ENCODE measurements at places on chromosomes 6 and 20. TPM values are rescaled to one million over a fixed set of nuclear protein-coding genes. Genes with fewer than 3 reads are reported as not detected.

NR2E1 gene
- not detected for polyA plus RNA-seq

BFSP1 gene
- polyA plus RNA-seq = 3.3 TPM

HCK gene
- polyA plus RNA-seq = 1.9 TPM

CNBD2 gene
- 0.60 TPM for polyA plus RNA-seq

NHSL1 gene
- 15.1 TPM for polyA plus RNA-seq
